ENCODE measurements at places on chromosomes 4 and X. TPM values are rescaled to one million over a fixed set of nuclear protein-coding genes. Genes with fewer than 3 reads are reported as not detected.

- no peak for DNase-seq
These were observed 310.1 kb downstream of the PPP3CA start for GRCh38 chr4:101037249-101037648.

- DNase-seq: peak; percentile 37
These were observed at the start of gene RAP2C for GRCh38 chrX:132219343-132219768. Gene RAP2C, minus strand, starts transcription at chrX:132219447. Its CDS starts 2,179 bp downstream, at chrX:132217268.

DNA sequence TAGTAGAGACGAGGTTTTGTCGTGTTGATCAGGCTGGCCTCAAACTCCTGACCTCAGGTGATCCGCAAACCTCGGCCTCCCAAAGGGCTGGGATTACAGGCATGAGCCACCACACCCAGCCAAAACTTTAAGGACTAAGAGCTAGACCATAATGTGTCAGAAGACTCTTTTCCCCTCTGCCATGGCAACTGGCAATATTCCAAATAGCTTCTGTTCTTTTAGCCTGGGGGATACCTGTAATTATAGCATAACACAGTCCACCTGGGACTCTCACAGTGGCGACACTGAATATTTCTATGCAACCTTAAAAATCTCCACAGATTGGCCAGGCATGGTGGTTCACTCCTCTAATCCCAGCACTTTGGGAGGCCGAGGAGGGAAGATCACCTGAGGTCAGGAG, 45.5 kb upstream of the RBM47 start:
- DNase-seq: no peak

DNA sequence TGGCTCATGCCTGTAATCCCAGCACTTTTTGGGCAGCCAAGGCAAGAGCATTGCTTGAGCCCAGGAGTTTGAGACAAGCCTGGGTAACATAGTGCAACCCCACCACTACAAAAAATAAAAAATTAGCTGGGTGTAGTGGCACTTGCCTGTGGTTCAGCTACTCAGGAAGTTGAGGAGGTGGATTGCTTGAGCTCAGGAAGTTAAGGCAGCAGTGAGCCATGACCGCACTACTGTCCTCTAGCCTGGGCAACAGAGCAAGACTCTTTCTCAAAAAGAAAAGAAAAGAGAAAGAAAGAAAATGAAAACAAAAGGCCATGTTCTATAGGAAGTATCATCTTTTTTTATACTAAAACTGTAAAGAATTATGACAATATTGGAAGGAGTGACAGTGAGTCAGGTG, 38.5 kb downstream of the NEK1 start:
- DNase-seq: no peak

The PNMA5 gene
- total RNA-seq: not detected

The ADAM29 gene
- total RNA-seq: not detected

The AADAT gene
- not detected for total RNA-seq

All from activated T-cell treated with anti-CD3 and anti-CD28 coated beads, Interleukin-2, amount 50 U/mL, for 4 hours (primary cell).